ENCODE measurements at places on chromosomes 12 and 14. TPM values are rescaled to one million over a fixed set of nuclear protein-coding genes. Genes with fewer than 3 reads are reported as not detected.

DNA sequence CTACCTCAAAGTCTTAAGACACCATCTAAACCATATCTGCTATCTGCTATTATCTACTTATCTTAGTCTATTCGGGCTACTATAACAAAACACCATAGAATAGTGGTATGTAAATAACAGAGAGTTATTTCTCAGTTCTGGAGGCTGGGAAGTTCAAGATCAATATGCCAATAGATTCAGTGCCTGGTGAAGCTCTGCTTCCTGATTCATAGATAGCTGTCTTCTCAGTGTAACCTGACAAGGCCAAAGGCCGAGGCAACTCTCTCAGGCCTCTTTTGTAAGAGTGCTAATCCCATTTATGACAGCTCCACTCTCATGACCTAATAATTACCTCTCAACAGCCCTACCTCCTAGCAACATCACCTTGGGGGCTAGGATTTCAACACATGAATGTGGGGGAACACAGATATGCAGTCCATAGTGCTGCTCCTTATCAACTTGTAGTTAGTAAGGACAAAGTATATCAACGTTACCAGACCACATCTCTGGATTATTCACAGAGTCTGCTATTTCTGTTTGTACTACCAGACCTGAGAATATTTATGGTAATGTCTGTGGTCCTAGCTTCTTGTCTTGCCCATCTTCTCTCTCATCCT, 297.8 kb downstream of the FOXG1 start:
- H3K36me3 ChIP-seq = no peaks in the 10 kb centered on the region
- H3K27ac ChIP-seq = no peak overlapping the region
- no peak for DNase-seq
- no peak overlapping the region for H3K4me3 ChIP-seq

DNA sequence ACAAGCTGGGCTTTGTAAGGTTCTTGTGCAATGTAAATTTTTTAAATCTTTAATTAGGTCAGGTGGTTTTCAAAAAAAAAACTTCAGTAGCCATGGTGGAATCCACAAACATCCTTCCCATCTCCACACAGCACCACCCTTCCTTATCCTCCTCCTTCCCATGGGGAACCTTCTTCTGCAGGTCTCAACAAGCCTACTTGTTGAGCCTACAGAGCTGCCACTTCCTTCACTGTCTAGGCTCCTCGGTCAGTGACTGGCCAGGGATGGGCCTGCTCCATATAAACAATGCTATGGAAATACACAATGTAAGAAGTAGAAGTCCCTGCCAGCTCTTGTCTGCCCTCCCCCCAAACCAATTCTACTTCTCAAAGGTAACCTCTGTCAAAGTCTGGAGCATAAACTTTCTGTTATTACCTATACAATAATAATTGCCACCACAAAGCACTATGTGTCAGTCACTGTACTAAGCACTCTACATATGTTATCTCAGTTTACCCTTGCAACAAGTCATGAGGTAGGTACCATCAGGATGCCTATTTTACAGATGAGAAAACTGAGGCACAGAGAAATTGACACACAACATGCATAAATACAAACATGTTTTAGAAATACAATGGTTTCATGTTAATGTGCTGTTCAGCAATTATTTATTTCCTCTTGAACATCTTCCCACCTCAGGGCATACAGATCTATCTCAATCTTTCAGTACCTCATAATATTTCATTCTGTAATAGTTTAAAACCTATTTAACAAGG, 17.4 kb downstream of the LIMA1 start:
- H3K4me3 ChIP-seq = no peak overlapping the region
- no peak overlapping the region for H3K27ac ChIP-seq
- no peaks in the 10 kb centered on the region for H3K4me1 ChIP-seq
- H3K36me3 ChIP-seq = no peaks in the 10 kb centered on the region
- no peak for DNase-seq

GRCh38 chr14:82528016-82528415, 994.4 kb upstream of the SEL1L start:
- H3K4me3 ChIP-seq = no peak overlapping the region
- no peak for DNase-seq
- H3K27me3 ChIP-seq = no peaks in the 10 kb centered on the region
- H3K4me1 ChIP-seq = no peaks in the 10 kb centered on the region
- no peak overlapping the region for H3K27ac ChIP-seq

DNA sequence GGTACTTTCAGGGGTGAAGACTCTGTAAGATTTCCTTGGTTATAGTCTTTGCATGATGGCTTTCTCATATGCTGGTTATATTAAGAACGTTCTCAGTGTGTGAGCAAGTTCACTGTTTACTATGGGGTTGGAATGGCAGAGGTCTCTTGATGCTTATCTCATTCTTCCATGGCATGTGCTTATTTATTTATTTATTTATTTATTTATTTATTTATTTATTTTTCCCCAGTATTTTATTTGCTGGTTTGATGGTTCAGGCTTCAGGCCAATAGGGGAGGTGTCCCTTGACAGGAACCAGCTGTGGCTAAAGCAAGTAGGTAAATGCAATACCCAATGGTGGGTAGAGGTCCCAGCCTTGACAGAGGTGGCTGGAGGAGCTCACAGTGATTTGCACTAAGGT, 161.3 kb upstream of the GARIN6 start:
- no peak overlapping the region for H3K4me3 ChIP-seq
- H3K27me3 ChIP-seq = no peaks in the 10 kb centered on the region
- no peaks in the 10 kb centered on the region for H3K4me1 ChIP-seq
- no peak for DNase-seq

The FOXM1 gene
- 109 TPM for total RNA-seq

The NANOG gene
- not detected for total RNA-seq

- H3K27ac ChIP-seq = peak overlapping the region; percentile 91
- peak overlapping the region; percentile 92 for H3K4me3 ChIP-seq
- DNase-seq = no peak
- H3K27me3 ChIP-seq = no peaks in the 10 kb centered on the region
- H3K36me3 ChIP-seq = peaks cover 7% of the 10 kb centered on the region
These were observed 906 bp downstream of the LARP4 start for GRCh38 chr12:50401500-50402081.

The C14orf132 gene
- total RNA-seq = 1.2 TPM

DNA sequence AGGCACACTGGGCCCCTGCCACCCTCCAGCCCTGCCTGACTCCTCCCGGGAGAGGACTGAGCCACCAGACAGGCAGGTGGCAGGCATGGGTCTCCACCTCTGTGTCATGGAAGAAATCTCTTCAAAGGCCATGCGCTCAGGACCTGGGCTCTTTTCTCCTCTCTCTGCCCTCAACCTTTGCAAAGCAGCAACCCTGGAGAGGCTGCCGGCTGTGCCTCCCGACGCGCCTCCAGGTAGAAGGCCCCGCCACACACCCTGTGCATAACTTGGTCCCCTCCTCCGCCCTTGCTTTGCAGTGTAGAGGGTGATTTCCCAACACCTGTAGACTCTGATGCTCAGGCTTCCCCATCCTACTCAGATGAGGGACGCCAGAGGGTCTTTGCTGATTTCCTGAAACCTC, 28.2 kb upstream of the TMEM179 start:
- peaks cover 2% of the 10 kb centered on the region for H3K27me3 ChIP-seq
- H3K4me1 ChIP-seq = no peaks in the 10 kb centered on the region
- no peak overlapping the region for H3K27ac ChIP-seq
- DNase-seq = no peak
- no peaks in the 10 kb centered on the region for H3K36me3 ChIP-seq

DNA sequence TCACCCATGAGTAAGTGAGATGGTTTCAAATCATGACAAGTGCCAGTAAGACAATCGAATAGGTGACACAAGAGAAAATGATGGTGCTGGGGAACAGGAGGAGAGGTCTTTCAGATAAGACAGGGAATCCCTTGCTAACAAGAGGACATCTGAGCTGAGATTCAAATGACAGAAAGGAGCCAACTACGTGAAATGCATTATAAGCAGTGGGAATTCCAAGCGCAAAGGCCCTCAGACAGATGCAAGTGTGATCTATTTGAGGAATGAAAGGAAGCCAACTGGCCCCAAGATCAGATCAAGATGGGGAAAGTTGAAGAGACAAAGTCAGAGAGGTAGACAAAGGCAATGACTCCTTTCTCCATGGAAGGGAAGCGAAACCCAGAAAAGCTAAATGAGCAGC, 4.7 kb downstream of the KCNK10 start:
- H3K27me3 ChIP-seq = peaks cover 5% of the 10 kb centered on the region
- H3K36me3 ChIP-seq = no peaks in the 10 kb centered on the region
- no peak for DNase-seq
- no peak overlapping the region for H3K27ac ChIP-seq
- H3K4me3 ChIP-seq = no peak overlapping the region

DNA sequence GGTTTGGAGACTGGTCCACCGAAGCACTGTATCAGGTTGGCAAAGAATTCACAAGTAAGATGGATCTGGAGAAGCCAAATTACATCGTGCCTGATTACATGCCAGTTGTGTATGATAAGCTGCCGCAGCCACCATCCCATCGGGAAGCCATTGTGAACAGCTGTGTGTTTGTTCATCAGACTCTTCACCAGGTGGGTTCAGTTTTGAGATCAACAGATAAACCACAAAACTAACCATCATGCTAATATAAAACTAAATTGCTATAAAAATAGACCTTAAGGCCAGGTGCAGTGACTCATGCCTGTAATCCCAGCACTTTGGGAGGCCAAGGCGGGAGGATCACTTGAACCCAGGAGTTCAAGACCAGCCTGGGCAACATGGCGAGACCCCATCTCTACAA, 58.9 kb downstream of the HSP90AA1 start:
- H3K27me3 ChIP-seq = no peaks in the 10 kb centered on the region
- H3K36me3 ChIP-seq = peaks cover 65% of the 10 kb centered on the region
- no peak overlapping the region for H3K27ac ChIP-seq
- no peak for DNase-seq
- H3K4me3 ChIP-seq = no peak overlapping the region
- H3K4me1 ChIP-seq = peaks cover 2% of the 10 kb centered on the region

DNA sequence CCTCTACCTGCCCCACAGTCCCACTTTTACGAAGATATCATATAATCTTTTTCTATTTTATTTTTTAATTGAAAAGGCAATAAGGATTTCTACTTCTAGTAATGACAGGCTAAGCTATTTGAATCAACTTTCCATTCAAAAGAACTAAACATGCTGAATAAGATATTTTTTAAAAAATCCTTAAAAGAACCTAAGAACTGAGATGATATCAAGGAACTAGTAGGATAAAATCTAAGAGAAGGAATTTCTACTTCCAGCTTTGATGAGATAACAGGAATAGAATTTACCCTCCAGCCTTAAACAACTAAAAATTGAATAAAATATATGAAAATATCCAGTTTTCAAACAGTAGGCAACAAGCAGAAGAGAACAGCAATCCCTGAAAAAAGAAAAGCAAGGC, 69.0 kb downstream of the TMEM116 start:
- peaks cover 22% of the 10 kb centered on the region for H3K4me1 ChIP-seq
- H3K36me3 ChIP-seq = no peaks in the 10 kb centered on the region
- H3K4me3 ChIP-seq = no peak overlapping the region
- no peak overlapping the region for H3K27ac ChIP-seq
- no peak for DNase-seq

The ABCC9 gene
- total RNA-seq = not detected

- H3K27me3 ChIP-seq = no peaks in the 10 kb centered on the region
- H3K27ac ChIP-seq = no peak overlapping the region
These were observed 2.0 kb downstream of the SCFD1 start for GRCh38 chr14:30624132-30624423.

DNA sequence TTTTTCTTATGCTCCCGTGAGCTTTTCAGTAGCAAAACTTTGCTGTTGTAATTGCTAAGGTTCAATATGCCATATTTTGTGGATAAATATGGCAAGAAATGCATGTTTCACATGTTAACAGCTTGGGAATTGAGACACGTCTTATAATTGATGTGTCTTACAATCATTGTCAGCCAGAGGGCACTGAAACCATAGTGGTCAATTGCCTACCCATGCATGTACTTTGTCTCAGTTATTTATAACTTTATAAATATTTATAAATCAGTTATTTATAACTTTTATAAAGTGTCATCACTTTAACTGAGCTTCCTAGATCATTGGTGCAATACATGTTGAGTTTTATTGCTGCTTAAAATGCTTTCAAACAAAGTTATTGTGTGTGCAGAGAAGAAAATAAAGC, 82.0 kb downstream of the CATSPERB start:
- peaks cover 1% of the 10 kb centered on the region for H3K4me1 ChIP-seq
- H3K27me3 ChIP-seq = no peaks in the 10 kb centered on the region
- no peak overlapping the region for H3K4me3 ChIP-seq
- no peak overlapping the region for H3K27ac ChIP-seq
- peak; percentile 18 for DNase-seq

- H3K27ac ChIP-seq = no peak overlapping the region
- H3K36me3 ChIP-seq = no peaks in the 10 kb centered on the region
- H3K27me3 ChIP-seq = peaks cover 30% of the 10 kb centered on the region
- peaks cover 6% of the 10 kb centered on the region for H3K4me1 ChIP-seq
- no peak for DNase-seq
These were observed 155.8 kb upstream of the FKBP4 start for GRCh38 chr12:2639020-2639298.

DNA sequence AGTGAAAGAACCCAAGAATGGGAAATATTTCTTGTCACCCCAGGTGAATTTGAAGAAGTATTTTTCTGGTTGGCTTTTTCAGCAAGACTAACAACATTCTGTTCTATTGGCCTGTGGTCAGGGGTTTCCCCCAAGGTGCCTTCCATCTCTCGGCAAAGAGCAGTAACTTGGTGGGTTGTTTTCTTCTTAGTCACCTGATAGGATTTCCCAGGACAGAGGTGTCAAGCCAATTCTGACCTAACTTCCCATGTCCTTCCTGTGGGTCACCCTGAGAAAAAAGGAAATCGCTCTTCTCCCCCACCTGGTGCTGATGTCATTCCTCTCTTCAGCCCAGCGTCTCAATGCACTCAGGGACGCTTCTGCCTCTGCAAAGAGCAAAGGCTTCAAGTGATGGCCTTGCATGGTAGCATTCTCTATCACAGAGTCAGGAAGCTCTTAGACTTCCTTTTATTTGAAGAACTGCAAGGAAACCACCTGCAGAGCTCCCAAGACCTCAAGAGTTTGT, 16.1 kb upstream of the IFNG start:
- peak overlapping the region; percentile 42 for H3K27ac ChIP-seq
- peak; percentile 67 for DNase-seq
- peaks cover 54% of the 10 kb centered on the region for H3K4me1 ChIP-seq
- H3K36me3 ChIP-seq = peaks cover 4% of the 10 kb centered on the region
- peak overlapping the region; percentile 19 for H3K4me3 ChIP-seq
- no peaks in the 10 kb centered on the region for H3K27me3 ChIP-seq
